Hematopoietic multipotent progenitor cell treated with erythropoietin and hydrocortisone succinate and interleukin-3 and kit ligand, for 17 days (in vitro differentiated cells): ENCODE measurements at places on chromosomes 5 and 9.

- DNase-seq: no peak
Measured at GRCh38 chr5:155229135-155229534, 215.6 kb downstream of the KIF4B start.

- no peak for DNase-seq
Measured at GRCh38 chr5:176601901-176602482, 8.0 kb downstream of the GPRIN1 start.

GRCh38 chr9:71676460-71676859 lies 91.9 kb downstream of the CEMIP2 start:
- no peak for DNase-seq

DNA sequence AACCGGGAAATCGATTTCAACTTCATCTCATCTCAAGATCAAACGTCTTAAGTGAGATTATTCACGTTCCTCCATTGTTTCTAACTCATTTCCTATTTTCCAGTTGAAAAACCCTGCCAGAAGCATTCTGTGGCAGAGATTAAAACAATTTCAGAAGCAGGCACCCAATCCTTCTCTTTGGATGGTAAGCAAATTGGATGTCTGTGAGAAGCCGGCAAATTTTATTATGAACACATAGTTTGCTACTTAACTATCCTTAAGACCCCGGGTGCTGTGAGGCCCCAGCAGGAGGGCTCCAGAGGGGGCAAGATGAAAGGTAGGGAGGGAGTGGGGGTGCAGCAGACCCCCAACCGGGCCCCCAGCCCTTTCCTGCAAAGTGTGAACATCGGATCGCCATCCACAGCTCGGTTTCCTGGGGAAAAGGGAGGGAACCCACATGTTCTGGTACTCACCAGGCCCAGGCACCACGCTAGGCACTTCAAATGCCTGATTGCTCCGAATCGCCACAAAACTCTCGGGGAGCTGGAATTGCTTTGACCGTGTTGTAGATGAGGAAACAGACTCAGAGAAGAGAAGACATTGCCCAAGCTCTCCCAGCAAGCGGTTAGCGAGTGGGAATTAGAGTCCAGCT lies 167.1 kb upstream of the MVB12B start:
- DNase-seq: no peak
